Calu3 (cell line): ENCODE measurements at places on chromosomes 13 and 19. TPM values are rescaled to one million over a fixed set of nuclear protein-coding genes. Genes with fewer than 3 reads are reported as not detected.

ZNF439 gene
- 0.71 TPM in 2 replicates for total RNA-seq

GRCh38 chr19:18396471-18397241, 766 bp downstream of the LRRC25 start:
- peaks cover 7% of the 10 kb centered on the region for H3K36me3 ChIP-seq
- no peak overlapping the region for H3K27ac ChIP-seq
- H3K27me3 ChIP-seq = no peaks in the 10 kb centered on the region
- no peak for DNase-seq

GRCh38 chr13:93927431-93927830, 552.1 kb downstream of the DCT start:
- no peak for DNase-seq
- no peaks in the 10 kb centered on the region for H3K36me3 ChIP-seq
- H3K27ac ChIP-seq = no peak overlapping the region
- H3K4me1 ChIP-seq = no peaks in the 10 kb centered on the region

GRCh38 chr13:109100705-109101304, 471.4 kb downstream of the MYO16 start:
- H3K4me3 ChIP-seq = no peak overlapping the region
- DNase-seq = no peak
- no peaks in the 10 kb centered on the region for H3K27me3 ChIP-seq
- H3K4me1 ChIP-seq = no peaks in the 10 kb centered on the region

- peak overlapping the region; percentile 80 for H3K4me3 ChIP-seq
- no peaks in the 10 kb centered on the region for H3K4me1 ChIP-seq
- H3K27me3 ChIP-seq = no peaks in the 10 kb centered on the region
- DNase-seq = no peak
- H3K27ac ChIP-seq = peak overlapping the region; percentile 77
- peaks cover 43% of the 10 kb centered on the region for H3K36me3 ChIP-seq
These were observed 27.9 kb upstream of the NDUFS7 start for GRCh38 chr19:1355568-1356507.

- H3K36me3 ChIP-seq = no peaks in the 10 kb centered on the region
- H3K4me1 ChIP-seq = no peaks in the 10 kb centered on the region
- no peak for DNase-seq
- H3K27me3 ChIP-seq = no peaks in the 10 kb centered on the region
These were observed 293.5 kb downstream of the SPRY2 start for GRCh38 chr13:80047406-80047805.

DNA sequence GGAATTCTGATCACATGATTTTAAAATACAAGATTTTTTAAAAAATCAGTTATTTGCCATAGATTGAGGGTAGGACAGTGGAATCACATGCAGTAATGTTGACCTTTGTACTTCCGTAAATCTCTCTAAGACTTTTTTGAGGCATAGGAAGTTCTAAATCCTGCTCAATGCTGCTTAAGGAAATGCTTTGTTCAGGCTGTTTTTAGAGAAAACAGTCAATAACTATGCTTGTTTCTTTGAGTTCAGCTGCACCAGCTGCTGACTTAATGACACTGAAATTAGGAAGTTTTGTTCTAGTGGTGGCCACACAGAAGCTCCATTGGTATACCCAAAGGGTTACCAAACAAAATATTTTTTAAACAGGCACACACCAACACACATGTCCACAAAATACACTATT, 60.9 kb downstream of the KLF12 start:
- H3K36me3 ChIP-seq = no peaks in the 10 kb centered on the region
- H3K4me1 ChIP-seq = no peaks in the 10 kb centered on the region
- H3K27me3 ChIP-seq = no peaks in the 10 kb centered on the region
- no peak for DNase-seq

- no peaks in the 10 kb centered on the region for H3K4me1 ChIP-seq
- H3K36me3 ChIP-seq = no peaks in the 10 kb centered on the region
- H3K27me3 ChIP-seq = peaks cover 20% of the 10 kb centered on the region
- no peak overlapping the region for H3K4me3 ChIP-seq
These were observed 51.5 kb downstream of the MRPL57 start for GRCh38 chr13:21227917-21228316.

DNA sequence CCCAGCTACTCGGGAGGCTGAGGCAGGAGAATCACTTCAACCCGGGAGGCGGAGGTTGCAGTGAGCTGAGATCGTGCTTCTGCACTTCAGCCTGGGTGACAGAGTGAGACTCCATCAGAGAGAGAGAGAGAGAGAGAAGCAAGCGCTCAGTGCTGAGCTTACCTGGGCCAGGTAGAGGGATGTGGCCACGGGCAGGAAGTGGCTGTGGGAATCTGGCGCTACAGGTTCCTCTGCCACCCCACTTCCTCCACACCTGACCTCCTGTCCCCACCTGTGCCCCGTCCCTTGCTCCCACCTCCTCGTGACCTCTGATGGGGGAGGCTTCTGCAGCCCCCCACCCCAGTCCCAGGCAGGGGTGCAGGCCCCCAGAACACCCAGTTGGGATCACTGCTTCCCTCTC, 1.0 kb upstream of the NCCRP1 start:
- H3K4me3 ChIP-seq = peak overlapping the region; percentile 21
- peaks cover 38% of the 10 kb centered on the region for H3K4me1 ChIP-seq
- H3K36me3 ChIP-seq = peaks cover 12% of the 10 kb centered on the region

HCST gene
- not detected in 2 replicates for total RNA-seq

TMPRSS9 gene
- total RNA-seq = not detected in 2 replicates

DNA sequence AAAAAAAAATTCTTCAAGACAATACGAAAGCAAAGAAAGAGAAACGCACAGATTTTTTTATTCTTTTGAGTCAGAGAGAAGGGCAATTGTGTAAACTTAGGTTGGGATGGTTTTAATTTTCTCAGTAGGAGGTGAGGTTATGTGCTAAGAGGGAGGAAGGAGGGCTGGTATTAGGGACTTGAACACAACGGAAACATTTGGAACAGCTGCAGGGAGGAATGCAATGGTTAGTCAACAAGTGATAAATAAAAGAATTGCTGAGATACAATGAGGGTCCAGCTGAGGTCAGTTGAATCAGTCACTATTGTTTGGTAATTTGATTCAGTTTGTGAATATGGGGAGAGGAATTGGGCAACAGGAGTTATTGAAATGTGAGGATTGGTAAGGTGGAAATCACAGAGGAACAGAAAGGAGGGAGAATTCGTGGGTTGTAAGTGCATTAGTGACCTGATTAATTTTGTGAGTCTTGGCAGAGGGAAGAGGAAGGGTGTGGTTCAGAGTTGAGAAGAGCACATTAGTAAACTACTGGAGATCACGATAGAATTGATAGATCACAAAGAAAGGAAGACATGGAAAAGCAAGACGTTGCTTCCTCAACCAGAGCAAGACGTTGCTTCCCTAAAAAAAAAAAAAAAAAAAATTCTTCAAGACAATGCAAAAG, 499.5 kb upstream of the SPRY2 start:
- H3K27ac ChIP-seq = no peak overlapping the region
- H3K27me3 ChIP-seq = no peaks in the 10 kb centered on the region
- H3K4me3 ChIP-seq = no peak overlapping the region
- H3K4me1 ChIP-seq = no peaks in the 10 kb centered on the region
- DNase-seq = no peak
